ENCODE measurements at places on chromosomes 5 and 9.

DNA sequence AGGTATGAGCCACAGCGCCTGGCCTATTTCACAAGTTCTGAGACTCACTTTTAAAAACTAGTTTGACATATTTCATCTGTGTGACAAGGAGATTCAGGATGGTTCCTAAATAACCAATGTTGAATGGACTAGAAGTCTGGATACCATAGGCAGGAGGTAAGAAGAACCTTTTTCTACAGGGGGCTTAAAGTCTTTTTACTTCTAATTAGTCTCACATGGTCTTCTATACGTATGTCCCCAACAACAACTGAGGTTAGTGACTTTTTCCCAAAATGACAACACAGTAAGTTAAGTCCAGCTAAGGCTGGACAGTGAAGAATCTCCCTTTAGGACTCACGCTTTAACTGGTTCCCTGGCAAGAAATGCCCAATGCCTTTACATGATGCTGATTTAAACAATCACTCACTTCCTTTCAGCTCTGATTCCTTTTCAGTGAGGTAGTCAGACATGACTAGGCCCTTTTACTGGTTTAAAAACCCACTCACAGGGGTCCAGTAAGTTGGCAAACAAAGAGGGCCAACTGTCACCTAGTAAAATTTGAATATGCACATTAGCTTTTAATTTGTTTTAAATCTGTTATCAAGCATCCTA, 12.1 kb upstream of the HAUS6 start:
- DNase-seq: no peak

DNA sequence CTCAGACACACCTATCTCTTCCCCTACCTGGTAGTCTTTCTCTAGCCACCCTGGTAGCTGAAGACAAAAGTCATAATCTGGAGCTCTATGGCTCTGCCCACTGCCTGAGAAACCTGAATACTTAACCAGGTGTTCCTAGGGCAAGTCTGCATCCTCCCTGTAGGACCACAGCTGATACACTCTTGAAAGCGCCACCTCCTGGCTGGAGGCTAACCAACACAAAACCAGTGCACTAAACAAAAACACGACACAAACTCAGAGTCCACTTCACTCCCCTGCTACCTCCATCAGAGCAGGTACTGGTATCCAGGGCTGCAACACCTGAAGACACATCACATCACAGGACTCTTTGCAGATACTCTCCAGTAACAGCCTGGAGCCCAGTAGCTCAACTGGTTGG, 84.6 kb upstream of the ANXA1 start:
- DNase-seq: no peak

GRCh38 chr5:179915406-179915935, 7.8 kb upstream of the TBC1D9B start:
- DNase-seq: no peak

- DNase-seq: no peak
Measured at GRCh38 chr5:32123058-32123805, 50.9 kb downstream of the GOLPH3 start.

GRCh38 chr9:87516222-87516925, 18.7 kb downstream of the DAPK1 start:
- peak; percentile 40 for DNase-seq

DNA sequence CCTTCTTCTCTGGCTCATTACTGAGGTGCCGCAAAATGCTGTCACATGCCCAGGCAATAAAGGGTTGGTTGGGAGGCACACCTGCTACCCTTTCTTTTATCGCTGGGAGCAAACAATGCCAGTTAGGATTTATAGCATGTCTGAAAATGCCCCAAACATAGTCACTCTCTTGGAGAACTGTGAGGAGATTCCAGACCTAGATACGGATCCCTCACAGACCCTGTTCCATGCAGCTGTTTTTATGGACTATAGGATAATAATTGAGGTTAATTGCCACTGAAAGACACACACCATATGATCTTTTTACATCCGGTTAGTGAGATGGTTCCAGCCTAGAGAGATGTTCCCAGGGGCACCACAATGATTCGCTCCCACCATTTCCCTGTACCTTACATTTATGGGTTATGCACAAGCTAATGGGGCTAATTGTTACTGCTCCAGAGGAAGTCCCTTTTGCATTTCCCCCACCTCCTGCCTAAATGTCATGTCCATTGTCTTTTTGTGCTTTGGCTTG, 318.1 kb downstream of the PIK3R1 start:
- no peak for DNase-seq

- DNase-seq: no peak
Measured at GRCh38 chr9:138076650-138077009, 199.0 kb downstream of the CACNA1B start.

DNA sequence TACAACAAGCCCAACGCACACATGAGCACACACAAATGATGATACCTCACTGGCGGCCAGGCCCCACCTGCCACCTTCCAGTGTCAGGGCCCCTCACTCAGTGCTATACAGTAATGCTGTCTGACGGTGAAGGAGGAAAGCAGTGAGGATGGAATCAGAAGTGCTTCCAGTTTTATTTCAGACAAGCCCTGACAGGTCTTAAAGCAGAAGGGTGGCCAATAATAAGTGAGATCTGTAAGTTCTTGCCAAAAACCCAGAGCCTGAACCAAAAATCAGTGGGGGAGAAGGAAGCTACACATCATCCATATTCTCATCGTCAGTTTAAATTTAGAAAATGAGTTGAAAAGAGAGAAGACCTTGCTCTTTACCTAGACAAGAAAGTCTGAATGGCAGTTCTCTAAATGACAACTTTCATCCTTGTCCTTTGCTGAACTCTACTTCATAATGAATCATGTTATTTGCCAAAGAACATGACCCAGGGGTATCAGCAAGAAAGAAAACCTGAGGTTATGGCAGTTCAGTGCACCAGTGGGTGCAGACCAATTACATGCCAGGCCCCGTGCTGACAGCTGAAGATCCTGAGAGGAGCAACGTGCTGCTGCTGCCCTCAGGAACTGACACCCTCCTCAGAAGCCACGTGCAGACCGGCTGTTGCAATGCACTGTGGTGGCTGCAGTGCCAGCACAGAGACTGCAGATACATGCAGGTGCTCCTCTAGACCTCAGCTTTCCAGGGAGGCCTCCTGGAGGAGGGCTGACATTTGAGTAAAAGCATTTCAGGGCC, 118.7 kb downstream of the DROSHA start:
- no peak for DNase-seq

GRCh38 chr5:37661227-37661920, 178.5 kb downstream of the GDNF start:
- DNase-seq: no peak

DNA sequence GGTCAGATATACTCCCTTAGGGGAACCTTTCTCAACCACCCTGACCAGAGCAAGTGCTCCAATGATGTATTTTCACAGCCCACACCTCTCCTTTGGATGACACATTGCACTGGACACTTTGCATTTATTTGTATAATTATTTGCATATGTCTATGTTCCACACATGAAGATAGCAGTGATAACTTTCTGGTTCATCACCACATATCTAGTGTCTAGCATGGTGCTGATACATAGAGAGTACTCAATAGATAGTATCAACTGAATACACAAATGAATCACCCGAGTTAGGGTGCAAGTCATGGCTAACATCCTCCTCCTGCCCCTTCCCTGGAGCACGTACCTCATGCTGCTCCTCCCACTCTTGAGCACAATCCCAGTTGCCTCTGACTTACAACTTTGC, 617.6 kb downstream of the EBF1 start:
- DNase-seq: no peak

DNA sequence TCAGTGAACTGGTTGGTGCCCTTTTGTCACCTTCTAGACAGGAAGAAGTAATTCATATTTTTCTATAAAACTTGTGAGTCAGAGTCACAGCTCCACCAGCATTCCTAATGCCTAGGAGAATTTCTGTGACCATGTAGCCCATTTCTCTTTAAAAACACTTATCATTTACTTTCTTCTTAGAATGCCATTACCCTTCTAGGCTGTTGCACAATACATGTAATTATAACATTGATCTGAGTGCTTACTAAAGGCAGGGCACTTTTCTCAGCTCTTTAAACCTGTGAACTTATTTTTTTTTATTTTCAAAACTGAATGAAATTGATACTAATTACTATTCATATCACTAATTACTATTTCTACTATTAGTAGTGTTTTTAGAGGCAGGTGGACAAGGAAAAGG, 373.7 kb downstream of the TLE4 start:
- DNase-seq: no peak

DNA sequence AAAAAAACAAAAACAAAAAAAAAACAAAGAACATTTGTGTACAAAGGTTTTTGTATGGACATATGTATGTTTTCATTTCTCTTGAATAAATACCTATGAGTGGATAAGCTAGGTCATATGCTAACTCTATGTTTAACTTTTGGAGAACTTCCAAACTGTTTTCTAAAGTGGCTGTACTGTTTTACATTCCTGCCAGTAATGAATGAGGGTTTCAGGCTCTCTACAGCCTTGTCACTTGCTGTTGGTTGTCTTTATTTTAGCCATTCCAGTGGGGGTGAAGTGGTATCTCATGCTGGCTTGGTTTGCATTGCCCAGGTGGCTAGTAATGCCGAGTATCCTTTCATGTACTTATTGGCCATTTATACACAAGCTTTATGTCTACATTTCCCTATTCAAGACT, 9.1 kb upstream of the TRIO start:
- no peak for DNase-seq

- DNase-seq: no peak
Measured at GRCh38 chr5:148515460-148515859, 131.7 kb downstream of the FBXO38 start.

- no peak for DNase-seq
Measured at GRCh38 chr5:158406884-158407823, 548.2 kb upstream of the CLINT1 start.

- no peak for DNase-seq
Measured at GRCh38 chr9:127106466-127106855, 16.0 kb downstream of the ANGPTL2 start.

- no peak for DNase-seq
Measured at GRCh38 chr5:39274398-39275085, 55.2 kb upstream of the FYB1 start.

DNA sequence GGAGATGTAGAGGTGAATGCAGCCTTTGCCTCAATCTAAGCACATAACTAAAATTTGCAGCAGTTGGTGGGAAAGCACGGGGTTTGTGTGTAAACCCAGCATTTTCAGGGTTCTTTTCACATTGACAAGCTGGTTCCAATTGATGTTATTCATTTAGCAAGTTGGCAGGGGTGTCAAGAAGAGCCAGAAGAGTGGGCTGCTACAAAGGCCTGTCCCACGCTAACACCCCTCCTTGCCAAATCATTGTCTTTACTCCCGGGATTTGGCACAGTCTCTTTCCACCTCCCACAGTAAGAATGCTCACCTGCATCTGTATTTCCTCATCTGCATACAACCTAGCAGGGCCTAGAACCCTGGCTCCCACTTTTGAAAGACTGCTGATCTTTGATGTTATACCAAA, 11.8 kb downstream of the RGMB start:
- no peak for DNase-seq

- DNase-seq: no peak
Measured at GRCh38 chr9:21919377-21920362, 74.5 kb downstream of the CDKN2A start.

DNA sequence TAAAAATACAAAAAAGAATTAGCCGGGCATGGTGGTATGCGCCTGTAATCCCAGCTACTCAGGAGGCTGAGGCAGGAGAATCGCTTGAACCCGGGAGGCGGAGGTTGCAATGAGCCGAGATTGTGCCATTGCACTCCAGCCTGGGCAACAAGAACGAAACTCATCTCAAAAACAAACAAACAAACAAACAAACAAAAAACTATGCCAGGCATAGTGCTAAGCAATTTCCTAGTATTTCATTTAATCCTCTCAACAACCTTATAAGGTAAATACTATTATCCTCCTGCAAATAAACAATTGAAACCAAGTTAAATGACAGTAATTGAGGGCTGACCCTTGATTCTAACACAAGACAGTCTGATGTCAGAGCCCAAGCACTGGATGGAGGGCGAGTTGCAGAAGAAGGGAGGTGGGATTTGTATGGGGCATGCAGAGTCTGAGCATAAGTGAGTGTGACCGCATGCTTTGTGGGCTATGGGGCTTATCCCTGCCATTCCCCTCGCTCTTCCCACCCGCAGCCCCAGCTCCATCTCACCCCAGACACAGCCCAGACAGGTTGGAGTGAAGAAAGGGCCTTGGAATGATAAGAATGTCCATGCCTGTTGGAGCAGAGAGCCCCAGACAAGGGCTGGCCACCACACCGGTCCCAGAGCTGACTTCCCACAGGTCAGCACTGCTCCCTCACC, 24.3 kb upstream of the RPS14 start:
- peak; percentile 90 for DNase-seq

DNA sequence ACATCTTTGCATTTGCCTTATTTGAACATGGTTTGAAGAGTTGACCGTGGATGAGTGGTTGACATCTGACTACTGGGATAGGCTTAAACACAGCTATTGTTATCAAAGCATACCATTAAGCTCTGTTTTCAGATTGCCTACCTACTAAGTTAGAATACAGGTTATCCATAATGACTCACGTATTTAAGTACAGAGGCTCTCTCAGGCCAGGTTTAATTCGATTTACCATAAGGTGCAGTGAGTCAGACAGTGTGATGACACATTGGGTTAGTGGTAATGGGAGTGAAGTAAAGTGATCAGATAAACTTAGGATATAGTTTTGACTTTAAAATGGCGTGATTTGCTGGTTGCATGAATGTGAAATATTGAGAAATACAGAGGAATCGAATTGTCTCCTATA, 732.0 kb upstream of the CTNND2 start:
- no peak for DNase-seq

DNA sequence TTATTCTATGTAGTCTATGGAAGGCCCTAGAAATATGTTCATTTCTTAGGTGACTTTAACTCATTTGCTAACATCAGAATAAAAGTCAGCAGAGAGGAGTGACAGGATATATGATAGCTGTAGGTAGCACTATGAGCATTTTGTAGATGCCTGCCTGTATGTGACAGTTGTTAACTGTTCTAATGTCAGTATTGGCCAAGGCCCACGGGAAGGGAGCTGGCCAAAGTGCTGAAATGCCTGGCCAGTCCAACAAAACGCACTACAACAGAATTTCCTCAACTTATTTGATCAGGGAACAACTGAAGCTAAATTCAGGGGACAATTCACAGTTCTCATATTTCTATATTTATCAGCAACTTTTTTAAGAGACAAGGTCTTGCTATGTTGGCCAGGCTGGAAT, 20.8 kb downstream of the SV2C start:
- no peak for DNase-seq

GRCh38 chr9:109856785-109857184, 76.8 kb downstream of the PALM2AKAP2 start:
- no peak for DNase-seq

- no peak for DNase-seq
Measured at GRCh38 chr5:147208134-147208533, 26.7 kb upstream of the STK32A start.

- peak; percentile 56 for DNase-seq
Measured at GRCh38 chr5:75052192-75053053, at the start of gene GCNT4. Gene GCNT4, minus strand, starts transcription at chr5:75052558. Its CDS starts 22,521 bp downstream, at chr5:75030037.

- DNase-seq: peak; percentile 82
Measured at GRCh38 chr5:317086-317811, 4.3 kb upstream of the AHRR start.

DNA sequence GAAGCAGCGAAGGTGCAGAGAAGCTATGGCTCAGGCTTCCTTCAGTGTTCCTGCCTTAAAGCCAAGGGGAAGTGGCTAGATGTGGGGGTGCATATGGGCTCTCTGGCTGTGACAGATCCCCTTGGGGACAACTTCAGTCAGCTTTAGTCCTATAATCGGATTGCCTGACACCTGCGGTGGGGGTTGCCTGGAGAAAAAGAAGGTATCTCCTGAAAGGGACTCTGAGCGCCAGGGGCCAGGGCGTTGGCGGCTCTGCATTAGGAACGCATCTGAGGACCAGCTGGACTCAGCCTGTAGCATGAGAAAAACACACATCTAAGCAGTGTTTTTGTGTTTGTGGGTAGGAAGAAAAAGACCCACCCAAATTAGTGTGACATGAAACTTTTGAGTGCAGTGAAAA, 84.3 kb upstream of the OTULINL start:
- no peak for DNase-seq

Measured in A549 (cell line).